ENCODE measurements at places on chromosomes 11 and 22.

- DNase-seq: no peak
Measured at GRCh38 chr11:111526501-111526900, 11.9 kb downstream of the HOATZ start.

- no peak for DNase-seq
Measured at GRCh38 chr11:123164732-123165450, 30.2 kb downstream of the CLMP start.

GRCh38 chr11:130439160-130439519, 9.3 kb upstream of the ADAMTS15 start:
- DNase-seq: no peak

DNA sequence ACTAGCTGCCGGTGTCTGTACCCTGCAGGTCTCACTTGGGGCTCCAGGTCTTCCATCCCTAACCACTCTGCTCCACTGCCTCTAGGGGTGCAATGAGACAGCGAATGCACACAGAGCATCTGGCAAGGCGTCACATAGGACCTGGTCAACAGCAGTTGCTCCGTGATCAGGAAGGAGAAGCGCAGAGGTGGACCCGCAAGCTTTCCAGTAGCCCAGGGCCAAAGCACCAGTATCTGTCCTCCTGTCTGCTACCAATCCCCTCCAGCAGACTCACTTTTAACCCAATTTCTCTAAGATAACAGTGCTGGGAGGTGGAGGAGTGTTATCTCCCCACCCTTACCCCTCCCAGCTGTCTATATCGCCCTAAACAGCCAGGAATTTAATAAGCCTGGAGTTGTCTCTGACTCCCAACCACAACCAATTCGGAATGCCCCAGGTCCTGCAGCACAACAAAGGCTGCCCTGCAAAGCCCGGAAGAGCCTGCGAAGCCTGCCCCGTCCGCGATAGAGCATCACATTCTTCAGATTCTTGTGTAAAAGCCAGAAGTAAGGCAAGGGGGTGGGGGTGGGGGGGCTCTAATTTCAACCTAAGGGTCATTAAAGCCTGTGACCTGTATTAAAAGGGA, 19.3 kb downstream of the MYH9 start:
- no peak for DNase-seq

DNA sequence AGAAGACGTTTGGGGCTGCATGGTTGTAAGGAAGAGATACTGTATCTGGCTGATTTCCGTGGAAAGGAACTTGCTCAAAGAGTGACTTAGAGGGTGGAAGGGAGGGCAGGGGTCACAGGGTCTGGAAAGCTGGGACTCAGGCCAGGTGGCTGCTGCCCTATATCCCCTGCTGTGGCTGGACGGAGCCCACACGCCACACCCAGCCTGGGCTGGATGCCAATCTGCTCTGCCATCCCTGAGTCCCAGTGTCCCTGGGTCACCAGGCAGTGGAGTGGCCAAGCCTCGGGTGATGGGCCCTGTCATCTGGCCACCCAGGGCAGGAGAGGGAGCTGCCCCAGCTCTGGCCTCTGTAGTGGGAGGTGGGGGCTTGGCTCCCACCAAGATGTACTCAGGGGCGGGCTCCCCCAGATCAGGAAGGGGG, 26.5 kb upstream of the KRTAP5-7 start:
- DNase-seq: no peak

GRCh38 chr22:49364398-49364797, 463.3 kb downstream of the BRD1 start:
- DNase-seq: no peak

DNA sequence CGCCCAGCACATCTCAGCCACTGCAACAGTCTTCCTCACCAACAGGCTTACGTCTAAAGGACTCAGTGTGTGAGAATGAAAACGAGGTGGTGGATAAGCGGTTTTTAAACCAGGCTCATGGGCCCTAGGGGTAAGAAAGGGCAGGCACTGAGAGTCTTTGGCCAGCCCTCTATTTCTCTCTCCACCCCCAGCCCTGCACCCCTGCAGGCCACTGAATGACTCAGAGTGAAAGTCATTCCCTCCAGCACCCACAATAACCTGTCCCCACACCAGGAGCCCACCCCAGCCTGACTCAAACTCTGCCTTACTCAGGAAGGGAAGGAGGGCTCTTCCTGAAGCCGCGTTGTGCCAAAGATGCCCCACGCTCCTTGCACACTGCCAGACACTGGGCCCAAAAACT, 72.0 kb downstream of the LARGE1 start:
- DNase-seq: no peak

- no peak for DNase-seq
Measured at GRCh38 chr11:14813516-14813915, 78.5 kb downstream of the CYP2R1 start.

- DNase-seq: no peak
Measured at GRCh38 chr11:32511926-32512325, 71.7 kb upstream of the EIF3M start.

GRCh38 chr11:76789443-76789719, 6.2 kb downstream of the TSKU start:
- no peak for DNase-seq

DNA sequence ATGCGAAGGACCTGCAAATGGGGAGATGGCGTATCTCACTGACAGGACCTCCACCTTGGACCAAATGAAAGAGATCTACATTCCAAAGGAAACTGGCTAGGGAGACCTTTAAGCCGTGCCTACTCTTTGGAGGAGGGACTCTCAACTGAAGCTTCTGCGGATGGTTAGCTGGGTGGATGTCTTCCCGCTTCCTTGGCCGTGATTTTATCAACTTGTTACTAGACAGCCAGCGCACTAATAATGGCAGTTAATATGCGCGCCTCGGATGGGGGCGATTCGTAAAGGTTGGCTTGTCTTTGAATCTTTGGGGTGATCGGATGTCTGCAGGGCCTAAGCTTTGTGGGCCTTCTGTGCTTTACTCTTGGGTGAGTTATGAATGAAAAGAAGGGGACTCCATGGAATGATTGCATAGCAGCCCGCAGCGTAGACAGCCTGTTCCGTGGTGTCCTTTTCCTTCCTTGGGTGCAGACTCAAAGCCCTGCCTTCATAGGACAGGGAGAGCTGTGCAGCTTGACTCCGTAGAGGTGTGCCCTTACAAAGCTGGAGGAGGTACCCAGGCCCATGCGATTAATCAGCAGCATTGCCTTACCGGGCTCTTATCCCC, 1.5 kb downstream of the ZNRF3 start:
- no peak for DNase-seq

DNA sequence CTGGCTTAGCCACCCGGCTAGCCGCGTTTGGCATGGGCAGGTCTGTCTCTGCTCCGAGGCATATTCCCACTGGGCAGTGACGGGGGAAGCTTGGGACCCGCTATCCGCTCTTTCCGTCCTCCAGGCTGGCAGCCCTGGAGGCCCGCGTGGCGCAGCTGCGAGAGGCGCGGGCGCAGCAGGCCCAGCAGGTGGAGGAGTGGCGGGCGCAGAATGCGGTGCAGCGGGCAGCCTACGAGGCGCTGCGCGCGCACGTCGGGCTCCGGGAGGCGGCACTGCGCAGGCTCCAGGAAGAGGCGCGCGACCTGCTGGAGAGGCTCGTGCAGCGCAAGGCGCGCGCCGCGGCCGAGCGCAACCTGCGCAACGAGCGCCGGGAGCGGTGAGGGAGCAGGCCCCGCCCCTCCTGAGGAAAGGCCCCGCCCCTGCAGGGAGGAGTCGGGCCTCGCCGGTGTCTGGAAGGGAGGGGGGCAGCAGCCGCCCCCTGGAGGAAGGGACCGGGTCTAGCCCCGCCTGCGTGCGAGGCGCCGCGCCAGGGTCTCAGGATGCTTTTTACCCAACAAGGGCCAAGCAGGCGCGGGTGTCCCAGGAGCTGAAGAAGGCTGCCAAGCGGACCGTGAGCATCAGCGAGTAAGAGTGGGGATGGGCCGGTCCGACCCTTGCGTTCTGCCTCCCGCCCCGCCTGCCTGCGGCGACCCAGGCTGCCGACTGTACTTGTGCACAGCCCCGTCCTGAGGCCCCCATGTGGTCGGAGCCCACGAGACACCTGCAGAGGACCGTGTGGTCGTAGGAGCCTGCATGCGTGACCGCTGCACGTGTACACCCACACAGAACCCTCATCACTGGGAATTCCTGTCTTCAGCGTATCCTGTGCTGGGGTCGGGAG, 7.9 kb downstream of the ATG16L2 start:
- peak; percentile 83 for DNase-seq

GRCh38 chr11:8766043-8766987, 83.7 kb downstream of the RPL27A start:
- no peak for DNase-seq

- DNase-seq: no peak
Measured at GRCh38 chr22:41762980-41763779, 37.3 kb upstream of the CCDC134 start.

GRCh38 chr11:65427691-65428577, 5.3 kb downstream of the NEAT1 start:
- no peak for DNase-seq

GRCh38 chr11:99887481-99887880, 799.6 kb upstream of the ARHGAP42 start:
- no peak for DNase-seq

DNA sequence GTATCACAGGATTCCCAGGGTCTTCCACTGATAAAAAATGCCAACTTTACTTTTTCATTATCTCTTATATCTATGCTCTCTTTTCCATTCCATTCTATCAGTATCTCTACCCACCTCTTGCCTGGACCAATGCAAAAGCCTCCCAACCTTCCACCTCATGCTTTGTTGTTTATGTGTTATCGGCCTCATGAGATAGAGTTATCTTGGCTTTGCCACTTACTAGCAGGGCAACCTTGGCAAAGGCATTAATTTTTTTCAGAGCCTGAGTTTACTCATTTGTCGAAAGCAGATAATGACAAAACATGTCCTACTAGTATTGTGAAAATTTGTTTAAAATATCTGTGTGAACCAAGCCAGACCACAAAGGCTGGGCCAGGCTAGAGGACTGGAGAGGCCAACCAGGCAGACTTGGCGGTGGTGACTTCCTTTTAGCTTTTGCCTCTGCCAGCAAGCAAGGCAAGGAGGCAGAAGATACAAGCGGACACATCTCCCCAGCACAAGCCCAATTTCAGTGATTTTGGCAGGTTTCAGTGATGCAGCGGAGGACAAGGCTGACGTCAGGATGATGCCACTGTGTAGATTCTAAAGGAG, 106.9 kb downstream of the ADAMTS15 start:
- no peak for DNase-seq

DNA sequence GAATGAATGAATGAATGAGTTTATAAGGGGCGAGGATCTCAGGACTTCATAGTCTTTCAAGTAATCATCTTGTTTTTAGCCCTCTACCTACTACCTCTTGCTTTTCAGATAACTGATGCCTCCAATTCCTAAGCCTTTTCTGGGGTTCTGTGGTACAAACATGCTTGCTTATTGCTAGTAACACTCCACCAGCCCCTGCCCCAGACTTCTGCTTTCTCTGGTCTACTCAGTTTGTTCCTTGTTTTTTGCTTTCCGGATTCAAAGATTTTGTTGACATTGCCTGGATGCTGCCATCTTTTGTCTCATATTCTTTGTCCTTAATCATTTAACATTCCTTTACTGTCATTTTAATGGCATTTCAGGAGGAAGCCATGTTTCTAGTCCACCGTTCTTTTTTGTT, 8.9 kb upstream of the TMEM9B start:
- DNase-seq: no peak

DNA sequence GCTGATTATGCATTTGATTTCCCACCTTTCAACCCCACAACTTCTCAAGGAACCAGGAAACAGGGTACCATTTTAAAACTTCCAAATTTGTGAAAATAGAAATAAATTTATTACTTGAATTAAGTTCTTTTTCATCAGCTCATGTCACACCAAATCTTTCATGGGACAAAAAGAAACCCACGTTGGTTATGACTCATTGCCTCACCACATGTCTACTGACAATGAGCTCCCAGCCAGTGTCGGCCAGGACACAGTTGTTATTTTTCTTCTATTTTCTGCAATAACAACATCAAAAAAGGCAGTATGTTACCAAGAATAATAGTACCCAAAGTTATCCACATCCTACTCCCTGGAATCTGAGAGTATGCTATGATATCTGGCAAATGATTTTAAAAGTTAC, 17.3 kb downstream of the MS4A6A start:
- DNase-seq: no peak

DNA sequence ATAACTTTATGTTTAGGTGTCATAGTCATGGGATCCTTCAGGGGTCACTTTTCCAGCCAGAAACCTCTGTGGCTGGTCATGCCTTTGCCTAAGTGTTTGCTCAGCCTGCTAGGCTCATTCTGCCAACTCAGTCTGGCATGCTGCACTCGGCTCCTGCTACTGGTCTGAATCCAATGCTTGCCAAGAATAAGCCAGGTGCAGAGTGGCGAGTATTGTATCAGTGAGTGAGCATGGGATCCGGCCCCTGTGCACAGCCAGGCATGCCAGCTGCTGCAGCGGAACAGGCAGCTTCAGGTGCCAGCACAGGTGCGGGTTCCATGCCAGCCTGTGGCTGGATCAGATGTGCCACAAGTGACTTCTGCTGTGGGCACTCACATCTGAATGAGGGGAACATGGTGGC, 1269.3 kb upstream of the CNTN5 start:
- no peak for DNase-seq

DNA sequence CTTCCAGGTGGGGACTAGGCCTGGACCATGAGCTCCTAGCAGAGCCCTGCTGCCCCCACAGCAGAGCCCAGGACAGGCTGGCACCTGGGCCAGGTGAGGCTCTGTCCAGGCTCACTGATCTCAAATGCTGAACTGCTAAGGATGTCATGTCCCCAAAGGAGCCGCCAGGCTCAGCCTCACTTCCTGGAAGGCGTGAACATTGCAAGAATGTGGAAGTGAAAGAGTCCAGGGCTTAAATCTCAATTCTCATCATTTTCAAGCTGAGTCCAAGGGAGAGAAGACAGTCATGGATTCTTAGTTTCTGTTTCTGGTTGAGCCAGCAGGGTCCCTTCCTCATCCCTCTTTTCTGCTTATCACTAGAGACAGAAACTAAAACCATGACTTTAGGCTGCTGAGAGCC, 5.0 kb downstream of the ASCL2 start:
- DNase-seq: no peak

- DNase-seq: peak; percentile 61
Measured at GRCh38 chr11:65452806-65453490, 30.4 kb downstream of the NEAT1 start.

DNA sequence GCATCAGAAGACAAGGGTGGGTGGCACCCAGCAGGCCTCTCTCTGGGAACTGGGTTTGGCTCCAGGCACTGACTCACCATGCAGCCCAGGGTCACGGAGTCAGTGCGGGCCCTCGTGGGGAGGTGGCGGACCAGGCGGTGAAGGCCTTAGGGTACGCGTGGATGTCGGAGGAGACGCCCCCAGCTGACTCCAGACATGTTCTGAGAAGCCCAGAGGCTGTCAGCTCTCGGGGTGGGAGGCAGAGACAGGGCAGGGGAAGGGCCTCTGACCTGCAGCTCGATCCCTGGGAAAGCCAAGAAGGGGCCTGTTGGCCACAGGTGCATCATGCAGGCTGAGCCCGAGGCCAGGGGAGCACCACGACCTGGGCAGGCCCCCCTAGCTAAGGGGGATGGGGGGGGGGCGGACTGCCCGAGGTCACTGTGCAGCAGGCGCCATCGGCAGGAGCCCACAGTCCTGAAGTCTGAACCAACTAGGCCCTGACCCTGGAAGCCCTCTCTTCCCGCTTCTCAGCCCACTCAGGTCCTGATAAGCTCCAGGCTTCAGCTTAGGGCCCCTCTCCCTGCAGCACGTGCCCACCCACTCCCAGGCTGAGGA, 18.0 kb downstream of the MOB2 start:
- no peak for DNase-seq
